ENCODE measurements at places on chromosomes 2 and 18. TPM values are rescaled to one million over a fixed set of nuclear protein-coding genes. Genes with fewer than 3 reads are reported as not detected.

Gene GAREM1
- 2.0 TPM for total RNA-seq

Gene TUBB6
- 373 TPM for total RNA-seq

Gene CD8B2
- total RNA-seq, result not detected

Gene SPP2
- total RNA-seq, result not detected

Gene TRABD2A
- total RNA-seq, result 0.34 TPM

Gene SLC30A3
- not detected for total RNA-seq
